CD4-positive, alpha-beta memory T cell (primary cell): ENCODE measurements at places on chromosomes 5 and 9.

DNA sequence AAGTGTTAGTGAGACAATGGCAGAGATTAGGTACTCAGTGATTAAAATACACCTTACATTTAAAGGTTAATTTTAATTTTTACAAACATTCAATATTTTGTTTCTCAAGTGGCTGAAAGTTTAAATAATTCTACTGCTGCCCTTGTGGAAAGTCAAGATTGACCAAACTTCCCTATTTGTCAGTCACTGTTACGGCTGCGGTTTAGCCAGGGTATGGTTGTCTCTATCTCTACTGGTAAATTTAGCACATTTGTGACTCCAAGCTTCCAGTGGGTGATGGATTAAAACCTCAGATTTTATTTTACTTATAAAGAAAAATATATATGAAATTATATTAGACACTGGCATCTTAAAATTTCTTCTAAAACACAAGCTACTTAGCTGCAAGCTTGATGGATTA is 368.4 kb downstream of the CDH18 start:
- no peaks in the 10 kb centered on the region for H3K4me1 ChIP-seq
- H3K27ac ChIP-seq: no peak overlapping the region
- no peak overlapping the region for H3K4me3 ChIP-seq
- no peaks in the 10 kb centered on the region for H3K27me3 ChIP-seq

GRCh38 chr5:160479926-160480325 is 58.3 kb downstream of the PTTG1 start:
- H3K4me1 ChIP-seq: peaks cover 71% of the 10 kb centered on the region
- H3K4me3 ChIP-seq: no peak overlapping the region
- H3K36me3 ChIP-seq: no peaks in the 10 kb centered on the region
- no peaks in the 10 kb centered on the region for H3K27me3 ChIP-seq

- H3K27ac ChIP-seq: no peak overlapping the region
- no peaks in the 10 kb centered on the region for H3K4me1 ChIP-seq
- no peak overlapping the region for H3K4me3 ChIP-seq
- no peaks in the 10 kb centered on the region for H3K27me3 ChIP-seq
- DNase-seq: no peak
These were observed 27.9 kb upstream of the GLRX start for GRCh38 chr5:95850391-95850894.

GRCh38 chr5:126641387-126641786 is 40.6 kb downstream of the PHAX start:
- no peak overlapping the region for H3K4me3 ChIP-seq
- no peak overlapping the region for H3K27ac ChIP-seq
- DNase-seq: no peak

DNA sequence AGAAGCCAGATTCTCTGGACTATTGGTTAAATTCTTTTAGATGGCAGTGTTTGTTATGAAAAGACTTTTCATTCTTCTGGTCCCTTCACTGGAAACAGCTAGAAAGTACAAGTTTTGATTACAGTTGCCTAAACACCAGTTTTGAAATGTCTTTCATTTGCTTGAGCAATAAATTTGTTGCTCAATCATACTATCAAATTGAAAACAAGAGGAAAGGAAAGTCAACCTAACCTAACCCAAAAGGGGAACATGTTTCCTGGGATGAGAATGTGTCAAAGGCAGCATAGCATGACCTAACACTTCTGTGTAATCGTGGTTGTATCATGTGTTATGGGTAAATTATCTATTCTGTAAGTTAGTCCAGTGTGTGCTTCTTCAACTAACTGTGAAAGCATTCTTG is 213.2 kb downstream of the TMC1 start:
- H3K36me3 ChIP-seq: no peaks in the 10 kb centered on the region
- no peak for DNase-seq
- peaks cover 5% of the 10 kb centered on the region for H3K27me3 ChIP-seq
- no peak overlapping the region for H3K4me3 ChIP-seq

GRCh38 chr5:138170299-138170698 is 8.1 kb downstream of the BRD8 start:
- peaks cover 70% of the 10 kb centered on the region for H3K36me3 ChIP-seq
- no peaks in the 10 kb centered on the region for H3K27me3 ChIP-seq
- H3K4me1 ChIP-seq: peaks cover 5% of the 10 kb centered on the region
- DNase-seq: no peak
- H3K27ac ChIP-seq: no peak overlapping the region
- H3K4me3 ChIP-seq: no peak overlapping the region

GRCh38 chr9:79817438-79818004 is 245.8 kb downstream of the TLE4 start:
- no peak overlapping the region for H3K4me3 ChIP-seq
- H3K4me1 ChIP-seq: peaks cover 10% of the 10 kb centered on the region
- H3K27me3 ChIP-seq: no peaks in the 10 kb centered on the region

DNA sequence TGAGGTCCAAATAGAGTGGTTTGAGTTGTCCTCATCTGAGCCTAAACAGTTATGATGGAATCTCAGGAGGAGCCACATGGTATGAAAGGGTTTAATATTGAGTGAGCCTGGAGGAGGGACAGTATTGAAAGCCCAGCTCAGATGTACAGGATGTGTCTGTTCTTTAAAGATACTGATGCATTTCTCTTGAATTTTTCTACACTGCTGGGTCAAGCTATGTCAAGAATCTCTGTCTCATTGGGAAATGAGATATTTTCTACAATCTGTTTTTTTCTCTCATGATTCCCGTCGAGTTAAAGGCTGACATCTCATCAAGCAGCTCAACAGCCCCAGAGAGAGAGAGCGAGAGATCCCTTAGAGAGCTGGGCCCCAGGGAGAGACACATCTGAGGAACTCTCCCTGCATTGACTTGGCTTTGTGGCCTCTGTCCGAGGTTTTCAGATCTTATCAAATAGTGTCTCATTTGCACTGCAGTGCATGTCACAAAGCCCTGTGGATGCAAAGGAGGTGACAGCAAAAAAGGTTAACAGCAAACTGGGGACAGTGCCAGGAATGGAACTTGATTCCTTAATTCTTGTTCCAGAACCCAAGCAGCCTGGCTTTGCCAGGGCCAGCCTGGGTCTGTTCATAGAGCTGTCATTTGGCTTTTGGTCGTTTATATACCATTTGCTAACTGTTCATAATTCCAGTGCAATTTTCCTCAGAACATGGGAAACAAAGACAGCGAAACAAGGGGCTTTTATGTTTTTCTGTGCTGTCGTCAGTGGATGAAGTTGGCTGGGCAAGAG is 19.0 kb upstream of the ACTBL2 start:
- H3K4me1 ChIP-seq: peaks cover 11% of the 10 kb centered on the region
- no peaks in the 10 kb centered on the region for H3K27me3 ChIP-seq
- DNase-seq: no peak

GRCh38 chr5:160023908-160024630 is 15.1 kb downstream of the TTC1 start:
- no peak overlapping the region for H3K27ac ChIP-seq
- DNase-seq: no peak
- peaks cover 8% of the 10 kb centered on the region for H3K36me3 ChIP-seq
- no peaks in the 10 kb centered on the region for H3K27me3 ChIP-seq
- H3K4me3 ChIP-seq: no peak overlapping the region
- H3K4me1 ChIP-seq: peaks cover 21% of the 10 kb centered on the region

DNA sequence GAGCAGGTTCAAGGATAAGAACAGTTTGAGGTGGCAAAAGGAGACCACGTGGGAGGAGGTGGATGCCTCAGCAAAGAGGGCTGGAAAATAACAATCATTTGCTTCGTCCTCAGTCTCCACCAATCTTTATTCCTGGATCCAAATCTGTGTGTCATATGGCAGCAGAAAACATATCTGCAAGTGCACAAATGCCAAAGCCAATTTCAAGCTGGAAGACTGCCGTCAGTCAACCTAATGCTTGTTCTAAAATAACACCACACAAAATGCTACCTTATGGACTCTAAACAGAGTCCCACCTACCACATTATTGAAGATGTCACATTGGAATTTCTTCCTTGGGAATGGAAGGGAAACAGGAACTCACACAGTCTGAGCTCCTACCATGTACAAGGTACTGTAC is 129.1 kb downstream of the CDK5RAP2 start:
- H3K36me3 ChIP-seq: peaks cover 19% of the 10 kb centered on the region
- H3K4me1 ChIP-seq: peaks cover 15% of the 10 kb centered on the region
- no peak for DNase-seq
- no peak overlapping the region for H3K27ac ChIP-seq

- H3K4me3 ChIP-seq: no peak overlapping the region
- H3K27ac ChIP-seq: no peak overlapping the region
- no peaks in the 10 kb centered on the region for H3K4me1 ChIP-seq
These were observed 34.4 kb upstream of the MRPS30 start for GRCh38 chr5:44774279-44774880.

DNA sequence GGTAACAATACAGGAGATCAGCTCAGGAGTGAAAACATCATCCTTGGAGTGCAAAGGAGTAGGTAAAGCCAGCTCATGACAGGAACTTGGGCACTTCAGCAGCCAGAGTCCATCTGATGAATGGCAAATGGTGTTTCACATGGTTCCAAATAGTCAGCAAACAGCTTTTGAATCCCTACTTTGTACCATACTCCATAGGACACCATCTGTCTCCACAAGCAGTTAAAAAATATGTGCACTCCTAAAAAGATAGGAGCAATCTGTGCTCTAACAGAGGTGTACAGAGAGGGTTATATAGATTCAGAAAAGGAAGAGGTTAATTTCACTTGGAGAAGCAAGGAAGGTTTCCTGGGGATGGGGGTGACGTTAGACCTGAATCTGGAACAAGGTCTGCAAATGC is 21.6 kb upstream of the B4GALT1 start:
- no peaks in the 10 kb centered on the region for H3K36me3 ChIP-seq
- no peak overlapping the region for H3K4me3 ChIP-seq
- no peaks in the 10 kb centered on the region for H3K27me3 ChIP-seq
- H3K27ac ChIP-seq: no peak overlapping the region
- no peak for DNase-seq
